ENCODE measurements at places on chromosomes 7 and 10. TPM values are rescaled to one million over a fixed set of nuclear protein-coding genes. Genes with fewer than 3 reads are reported as not detected.

The TSPAN12 gene
- 1.5 TPM for total RNA-seq

- H3K27ac ChIP-seq: no peak overlapping the region
- no peaks in the 10 kb centered on the region for H3K27me3 ChIP-seq
- H3K36me3 ChIP-seq: no peaks in the 10 kb centered on the region
- H3K4me1 ChIP-seq: no peaks in the 10 kb centered on the region
- DNase-seq: no peak
These were observed 165.5 kb upstream of the CHRM2 start for GRCh38 chr7:136702913-136703312.

The GNGT1 gene
- total RNA-seq: not detected

DNA sequence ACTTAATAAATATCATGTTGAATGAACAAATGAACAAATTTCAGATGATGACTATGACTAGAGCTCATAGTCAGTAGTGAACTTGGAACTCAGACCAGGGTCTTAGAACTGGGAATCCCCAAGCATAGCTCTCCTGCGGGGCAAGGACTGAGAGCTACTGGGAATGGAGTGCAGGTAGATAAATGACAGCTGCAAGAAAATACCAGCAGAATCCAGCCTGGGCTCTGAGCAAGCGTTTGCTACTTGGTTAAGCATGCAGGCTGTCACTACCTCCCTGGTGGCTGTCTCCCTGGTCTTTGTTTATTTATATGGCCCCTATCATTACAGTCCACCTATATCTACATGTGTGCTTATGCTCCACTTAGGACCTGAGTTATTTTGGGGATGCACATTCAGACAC, 208.4 kb downstream of the POU6F2 start:
- DNase-seq: no peak
- H3K27me3 ChIP-seq: no peaks in the 10 kb centered on the region
- no peak overlapping the region for H3K27ac ChIP-seq
- no peaks in the 10 kb centered on the region for H3K36me3 ChIP-seq
- no peaks in the 10 kb centered on the region for H3K4me1 ChIP-seq

The NUTM2B gene
- 0.51 TPM for total RNA-seq

The GJD4 gene
- 0.17 TPM for total RNA-seq

- H3K27me3 ChIP-seq: no peaks in the 10 kb centered on the region
- no peak overlapping the region for H3K27ac ChIP-seq
- DNase-seq: no peak
- no peaks in the 10 kb centered on the region for H3K4me1 ChIP-seq
- H3K4me3 ChIP-seq: no peak overlapping the region
These were observed 64.3 kb downstream of the FAM171A1 start for GRCh38 chr10:15306735-15307280.

GRCh38 chr7:156776527-156776926, 116.5 kb downstream of the LMBR1 start:
- no peaks in the 10 kb centered on the region for H3K4me1 ChIP-seq
- H3K4me3 ChIP-seq: no peak overlapping the region
- no peaks in the 10 kb centered on the region for H3K36me3 ChIP-seq
- no peaks in the 10 kb centered on the region for H3K27me3 ChIP-seq
- no peak overlapping the region for H3K27ac ChIP-seq

GRCh38 chr7:124792696-124793095, 27.1 kb upstream of the GPR37 start:
- no peaks in the 10 kb centered on the region for H3K27me3 ChIP-seq
- no peaks in the 10 kb centered on the region for H3K36me3 ChIP-seq
- H3K4me1 ChIP-seq: no peaks in the 10 kb centered on the region
- no peak overlapping the region for H3K27ac ChIP-seq
- H3K4me3 ChIP-seq: no peak overlapping the region

DNA sequence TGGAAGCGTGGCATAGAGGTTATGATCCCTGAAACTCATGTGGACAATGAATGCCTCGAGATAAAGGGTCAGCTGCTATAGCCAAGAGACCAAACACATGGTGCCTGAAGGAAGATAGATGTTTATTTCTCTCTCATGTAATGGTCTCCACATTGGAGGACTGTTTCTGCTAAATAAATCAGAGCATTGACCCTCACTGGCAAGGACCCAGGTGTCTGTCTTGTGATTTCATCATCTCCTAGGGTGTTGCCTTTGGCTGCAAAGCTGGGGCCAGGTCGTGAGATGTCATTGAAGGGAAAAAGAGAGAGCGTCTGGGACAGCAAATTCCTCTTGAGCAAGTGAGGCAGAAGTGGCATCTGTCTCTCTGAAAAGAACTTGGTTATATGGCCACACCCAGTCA, 64.6 kb downstream of the JCAD start:
- no peaks in the 10 kb centered on the region for H3K27me3 ChIP-seq
- H3K27ac ChIP-seq: no peak overlapping the region
- H3K36me3 ChIP-seq: no peaks in the 10 kb centered on the region
- peak; percentile 49 for DNase-seq
- no peaks in the 10 kb centered on the region for H3K4me1 ChIP-seq
